Fibroblast of skin of right biceps (primary cell): ENCODE measurements at places on chromosomes 6 and 20.

- DNase-seq = peak; percentile 50
Observed at GRCh38 chr6:141667580-141668309, 465.0 kb upstream of the GJE1 start.

GRCh38 chr6:132961610-132962009 is 147.2 kb downstream of the RPS12 start:
- DNase-seq = no peak

DNA sequence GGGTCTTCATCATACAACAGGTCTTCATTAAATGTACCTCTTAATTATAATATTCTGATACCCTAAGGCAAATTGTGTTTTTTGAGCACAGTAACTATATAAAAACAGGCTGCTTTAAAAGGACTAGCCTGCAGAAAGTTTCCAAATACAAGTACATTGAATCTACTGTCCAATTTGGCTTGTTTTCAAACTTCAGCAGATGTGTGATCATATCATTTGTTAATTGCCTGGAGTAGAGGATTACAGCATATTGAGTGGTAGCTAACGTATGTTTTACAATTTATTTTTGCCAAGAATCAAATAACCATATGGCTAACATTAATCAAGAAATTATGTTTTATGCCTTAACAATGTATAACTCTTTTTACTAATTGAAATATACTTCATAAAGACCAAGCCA is 12.6 kb downstream of the TINAG start:
- DNase-seq = no peak

GRCh38 chr6:140183881-140184280 is 809.4 kb upstream of the CITED2 start:
- peak; percentile 91 for DNase-seq
